Type B pancreatic cell (in vitro differentiated cells): ENCODE measurements at places on chromosomes 5 and 9. TPM values are rescaled to one million over a fixed set of nuclear protein-coding genes. Genes with fewer than 3 reads are reported as not detected.

GRCh38 chr5:93588352-93589151 lies 5.5 kb downstream of the NR2F1 start:
- H3K4me1 ChIP-seq: peaks cover 38% of the 10 kb centered on the region
- H3K27ac ChIP-seq: peak overlapping the region; percentile 89
- peak overlapping the region; percentile 96 for H3K4me3 ChIP-seq
- peaks cover 49% of the 10 kb centered on the region for H3K36me3 ChIP-seq

GRCh38 chr5:57903458-57903857 lies 420.8 kb upstream of the ACTBL2 start:
- H3K4me3 ChIP-seq: no peak overlapping the region
- peaks cover 22% of the 10 kb centered on the region for H3K4me1 ChIP-seq
- no peak overlapping the region for H3K27ac ChIP-seq
- no peaks in the 10 kb centered on the region for H3K36me3 ChIP-seq

GRCh38 chr5:155953335-155953734 lies 373.6 kb upstream of the SGCD start:
- no peak overlapping the region for H3K27ac ChIP-seq
- H3K4me3 ChIP-seq: no peak overlapping the region
- no peak for DNase-seq
- no peaks in the 10 kb centered on the region for H3K27me3 ChIP-seq
- H3K4me1 ChIP-seq: peaks cover 21% of the 10 kb centered on the region

DNA sequence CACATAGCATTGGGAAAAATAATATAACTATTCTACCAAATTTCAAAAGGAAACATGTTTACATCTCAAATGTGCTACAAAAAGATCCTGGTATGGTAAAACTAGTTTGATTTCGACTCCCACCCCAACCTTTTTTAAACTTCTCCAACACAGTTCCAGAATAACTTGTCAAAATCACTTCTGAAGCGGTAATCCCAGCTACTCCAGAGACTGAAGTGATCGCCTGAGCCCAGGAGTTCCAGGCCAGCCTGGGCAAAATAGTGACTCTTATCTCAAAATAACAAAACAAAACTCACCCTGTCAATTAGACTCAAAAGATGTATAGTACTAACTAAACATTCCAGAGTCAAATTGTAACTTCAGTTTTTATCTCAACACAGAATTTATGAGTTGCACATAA lies 71.3 kb upstream of the RNF38 start:
- no peaks in the 10 kb centered on the region for H3K27me3 ChIP-seq
- no peak for DNase-seq
- peaks cover 3% of the 10 kb centered on the region for H3K36me3 ChIP-seq
- H3K27ac ChIP-seq: peak overlapping the region; percentile 63
- no peak overlapping the region for H3K4me3 ChIP-seq

GRCh38 chr5:95191330-95191729 lies 93.6 kb downstream of the MCTP1 start:
- no peaks in the 10 kb centered on the region for H3K36me3 ChIP-seq
- no peaks in the 10 kb centered on the region for H3K4me1 ChIP-seq
- no peak overlapping the region for H3K27ac ChIP-seq
- no peak for DNase-seq
- H3K27me3 ChIP-seq: no peaks in the 10 kb centered on the region

DNA sequence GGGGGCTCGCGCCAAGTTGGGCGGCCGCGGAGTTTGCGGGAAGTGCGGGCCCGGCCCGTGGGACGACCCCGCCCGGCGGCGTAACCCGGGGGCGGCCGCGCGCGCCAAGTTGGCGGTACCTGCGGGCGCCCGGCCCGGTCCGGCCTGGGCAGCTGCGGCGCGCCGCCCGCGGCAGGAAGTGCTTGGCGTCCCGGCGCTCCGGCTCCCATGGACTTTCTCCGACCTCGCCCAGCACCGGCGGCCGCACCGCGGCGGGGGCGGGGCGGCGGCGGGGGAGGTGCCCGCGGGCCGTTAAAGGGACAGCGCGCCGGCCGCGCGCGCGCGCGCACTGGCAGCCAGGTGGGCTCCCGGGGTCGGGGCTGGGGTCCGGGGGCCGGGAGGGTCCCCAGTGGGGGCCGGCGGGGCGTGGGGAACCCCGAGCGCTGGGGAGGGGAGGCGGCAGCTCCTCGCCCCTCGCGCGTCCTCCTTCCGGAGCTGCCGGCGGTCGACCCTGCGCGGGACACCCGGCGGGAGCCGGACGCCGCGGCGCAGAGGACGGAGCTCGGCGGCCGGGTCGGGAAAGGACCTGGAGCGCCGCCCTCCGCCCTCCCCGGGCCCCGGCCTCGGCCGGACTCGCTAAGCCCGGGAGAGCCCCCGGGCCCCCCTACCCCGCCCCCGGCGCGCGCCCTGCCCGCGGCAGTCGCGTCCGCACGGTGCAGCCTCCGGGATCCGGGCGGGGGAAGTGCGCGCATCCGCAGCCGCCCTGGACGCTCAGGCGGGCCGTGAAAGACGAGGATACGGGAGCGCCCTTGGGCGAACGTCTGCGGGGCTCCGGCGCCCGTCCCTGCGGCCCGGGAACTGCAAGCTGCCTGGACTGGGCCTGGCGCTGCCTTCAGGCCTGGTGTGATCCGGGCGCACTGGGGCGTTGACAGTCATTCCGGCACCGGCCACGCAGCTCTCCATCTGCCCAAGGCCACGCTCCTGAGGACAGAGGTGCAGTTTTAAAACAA lies at the start of gene NACC2:
Gene NACC2 (minus strand): TSS at position 220 of the 989 bp plus-strand sequence. CDS start 44,768 bp downstream, outside the sequence.
- no peak for DNase-seq
- H3K36me3 ChIP-seq: no peaks in the 10 kb centered on the region
- peaks cover 21% of the 10 kb centered on the region for H3K4me1 ChIP-seq

DNA sequence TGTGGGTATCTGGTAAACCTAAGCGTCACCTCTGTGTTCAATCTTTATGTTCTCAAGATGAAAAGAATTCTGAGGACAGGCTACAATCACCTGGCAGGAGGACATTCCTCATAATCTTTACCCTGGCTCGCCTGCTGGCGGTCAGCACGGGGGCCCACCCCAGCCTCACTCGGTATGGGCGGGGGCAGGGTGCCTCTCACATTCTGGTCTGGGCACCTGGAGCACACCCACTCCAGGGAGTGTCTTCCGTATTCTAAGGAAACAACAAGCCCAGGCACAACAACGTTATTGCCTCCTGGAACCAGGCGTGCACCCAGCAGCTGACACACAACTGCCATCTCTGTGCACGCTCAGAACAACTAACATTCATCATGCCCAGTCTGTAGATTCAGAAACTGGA lies 179.8 kb downstream of the ROR2 start:
- peaks cover 59% of the 10 kb centered on the region for H3K4me1 ChIP-seq
- H3K36me3 ChIP-seq: peaks cover 25% of the 10 kb centered on the region
- no peaks in the 10 kb centered on the region for H3K27me3 ChIP-seq
- H3K4me3 ChIP-seq: no peak overlapping the region
- peak overlapping the region; percentile 28 for H3K27ac ChIP-seq

- DNase-seq: no peak
- no peaks in the 10 kb centered on the region for H3K36me3 ChIP-seq
- peaks cover 50% of the 10 kb centered on the region for H3K4me1 ChIP-seq
- peaks cover 23% of the 10 kb centered on the region for H3K27me3 ChIP-seq
- no peak overlapping the region for H3K27ac ChIP-seq
- H3K4me3 ChIP-seq: peak overlapping the region; percentile 98
Observed at GRCh38 chr5:119355244-119355638, 578 bp upstream of the TNFAIP8 start.

DNA sequence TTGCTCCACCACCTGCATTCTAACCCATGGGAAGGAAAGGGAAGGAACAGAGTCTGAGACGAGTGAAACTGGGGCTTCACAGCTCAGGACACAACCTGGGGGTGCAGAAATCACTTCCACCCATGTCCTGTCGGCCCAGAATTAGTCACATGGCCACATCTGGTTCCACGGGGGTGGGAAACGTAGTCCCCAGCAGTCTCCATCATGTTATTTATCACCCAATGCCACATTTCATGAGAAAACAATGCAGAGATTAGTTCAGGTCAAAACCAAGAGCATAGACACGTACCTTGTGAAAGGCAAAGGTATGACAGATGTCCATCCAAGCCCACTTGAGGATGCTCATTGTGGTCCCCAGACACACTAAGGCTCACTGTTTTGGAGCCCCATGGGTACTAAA lies 125.1 kb downstream of the MED10 start:
- H3K36me3 ChIP-seq: no peaks in the 10 kb centered on the region
- DNase-seq: no peak
- H3K4me1 ChIP-seq: no peaks in the 10 kb centered on the region
- no peak overlapping the region for H3K4me3 ChIP-seq
- H3K27ac ChIP-seq: no peak overlapping the region

DNA sequence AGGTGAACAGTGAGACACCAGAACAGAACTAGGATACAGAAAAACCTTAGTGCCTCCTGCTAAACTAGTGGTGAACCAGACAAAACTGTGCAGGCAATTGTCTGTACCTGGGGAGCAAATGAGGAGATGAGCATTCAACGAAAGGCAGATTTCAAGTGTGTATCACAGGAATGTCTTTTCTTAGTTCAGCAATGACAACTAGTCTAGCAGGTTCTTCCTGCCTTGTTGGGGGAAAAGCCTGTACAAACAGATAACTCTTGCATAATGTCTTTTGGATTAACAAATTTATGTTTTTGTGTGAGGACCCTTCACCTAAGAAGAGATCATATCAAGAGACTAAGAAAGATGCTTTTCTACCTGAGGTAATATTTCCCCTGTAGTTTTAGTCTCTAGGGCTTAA lies 21.8 kb upstream of the DENND4C start:
- H3K4me3 ChIP-seq: peak overlapping the region; percentile 40
- H3K4me1 ChIP-seq: peaks cover 5% of the 10 kb centered on the region
- H3K27me3 ChIP-seq: no peaks in the 10 kb centered on the region
- H3K27ac ChIP-seq: peak overlapping the region; percentile 79
- no peak for DNase-seq
- no peaks in the 10 kb centered on the region for H3K36me3 ChIP-seq

DYNC2I2 gene
- 65.0 and 70.6 TPM in 2 replicates for total RNA-seq

C9orf153 gene
- 1.1 TPM in 1 of 2 replicates, not detected in the other for total RNA-seq

BRINP1 gene
- total RNA-seq: 8.6 and 11.4 TPM in 2 replicates

PCDHB7 gene
- 0.29 and 0.63 TPM in 2 replicates for total RNA-seq
